Progenitor cell of endocrine pancreas (in vitro differentiated cells): ENCODE measurements at places on chromosomes 7 and 10. TPM values are rescaled to one million over a fixed set of nuclear protein-coding genes. Genes with fewer than 3 reads are reported as not detected.

Gene HTR5A
- total RNA-seq: not detected in 2 replicates

DNA sequence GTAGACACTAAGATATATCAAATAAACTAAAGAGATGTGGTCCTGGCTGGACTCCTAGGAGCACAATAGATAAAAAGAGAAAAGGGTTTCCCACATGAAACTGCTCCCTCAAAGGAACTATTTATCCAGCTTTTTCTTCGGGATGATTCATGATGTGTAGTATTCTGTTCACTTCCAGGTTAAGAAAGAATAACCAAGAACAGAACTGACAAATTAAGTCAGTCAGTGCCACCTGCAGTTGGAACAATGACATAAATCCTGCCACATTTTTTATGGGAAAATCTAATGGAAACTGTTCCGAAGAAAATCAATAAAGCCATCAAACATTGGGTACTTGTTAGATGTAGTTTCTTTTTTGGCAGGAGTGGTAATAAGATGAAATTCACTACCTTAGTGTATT lies 87.1 kb downstream of the POLR1F start:
- H3K36me3 ChIP-seq: no peaks in the 10 kb centered on the region
- no peaks in the 10 kb centered on the region for H3K27me3 ChIP-seq
- no peaks in the 10 kb centered on the region for H3K4me1 ChIP-seq
- H3K27ac ChIP-seq: no peak overlapping the region
- DNase-seq: no peak

Gene FBXO24
- 0.41 and 1.2 TPM in 2 replicates for total RNA-seq

Gene HOXA10
- total RNA-seq: not detected in 2 replicates

DNA sequence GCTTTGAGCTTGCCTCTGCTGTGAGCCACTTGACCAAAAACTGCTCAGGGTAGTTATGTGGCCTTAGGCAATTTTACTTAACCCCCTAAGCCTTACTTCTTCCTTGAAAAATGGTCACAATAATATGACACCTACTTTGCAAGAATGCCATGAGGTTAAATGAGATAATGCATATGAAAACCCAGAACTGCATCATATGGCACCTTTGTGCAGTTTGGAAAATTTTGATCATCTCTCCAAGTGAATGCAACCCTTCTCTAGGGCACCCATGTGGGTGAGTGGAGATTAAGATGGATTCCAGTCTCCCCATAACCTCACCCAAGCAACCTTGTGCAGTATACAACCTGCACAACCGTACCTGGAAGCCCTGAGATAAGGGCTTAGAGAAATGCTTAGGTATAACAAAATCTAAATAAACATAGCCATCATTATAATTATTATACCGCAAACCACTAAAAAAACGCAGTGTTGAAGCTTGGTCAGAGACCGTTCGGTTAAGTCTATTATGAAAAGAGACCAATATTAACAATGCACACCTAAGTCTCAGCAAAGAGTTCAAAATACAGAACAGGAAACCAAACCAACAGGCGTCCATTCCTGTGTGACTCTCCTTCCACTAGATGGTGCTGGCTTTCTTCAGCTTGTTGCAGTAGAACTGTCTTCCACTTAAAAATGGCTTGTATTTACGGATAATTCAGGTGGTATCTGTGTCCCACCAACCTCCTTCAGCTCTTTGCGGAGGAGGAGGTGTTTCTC lies 21.0 kb upstream of the ASB15 start:
- no peaks in the 10 kb centered on the region for H3K27me3 ChIP-seq
- DNase-seq: no peak
- no peaks in the 10 kb centered on the region for H3K36me3 ChIP-seq
- H3K4me3 ChIP-seq: no peak overlapping the region
- no peak overlapping the region for H3K27ac ChIP-seq

GRCh38 chr10:85619832-85620231 lies 746.8 kb downstream of the GRID1 start:
- peaks cover 5% of the 10 kb centered on the region for H3K27me3 ChIP-seq
- no peaks in the 10 kb centered on the region for H3K36me3 ChIP-seq
- no peak overlapping the region for H3K4me3 ChIP-seq
- H3K27ac ChIP-seq: no peak overlapping the region

- peaks cover 14% of the 10 kb centered on the region for H3K4me1 ChIP-seq
- H3K36me3 ChIP-seq: peaks cover 40% of the 10 kb centered on the region
- H3K4me3 ChIP-seq: no peak overlapping the region
These were observed 58.0 kb downstream of the LCOR start for GRCh38 chr10:96890172-96890513.

- H3K4me3 ChIP-seq: no peak overlapping the region
- no peak for DNase-seq
- no peaks in the 10 kb centered on the region for H3K27me3 ChIP-seq
- H3K36me3 ChIP-seq: no peaks in the 10 kb centered on the region
- H3K27ac ChIP-seq: no peak overlapping the region
These were observed 184.3 kb upstream of the DGKB start for GRCh38 chr7:15086862-15087261.

DNA sequence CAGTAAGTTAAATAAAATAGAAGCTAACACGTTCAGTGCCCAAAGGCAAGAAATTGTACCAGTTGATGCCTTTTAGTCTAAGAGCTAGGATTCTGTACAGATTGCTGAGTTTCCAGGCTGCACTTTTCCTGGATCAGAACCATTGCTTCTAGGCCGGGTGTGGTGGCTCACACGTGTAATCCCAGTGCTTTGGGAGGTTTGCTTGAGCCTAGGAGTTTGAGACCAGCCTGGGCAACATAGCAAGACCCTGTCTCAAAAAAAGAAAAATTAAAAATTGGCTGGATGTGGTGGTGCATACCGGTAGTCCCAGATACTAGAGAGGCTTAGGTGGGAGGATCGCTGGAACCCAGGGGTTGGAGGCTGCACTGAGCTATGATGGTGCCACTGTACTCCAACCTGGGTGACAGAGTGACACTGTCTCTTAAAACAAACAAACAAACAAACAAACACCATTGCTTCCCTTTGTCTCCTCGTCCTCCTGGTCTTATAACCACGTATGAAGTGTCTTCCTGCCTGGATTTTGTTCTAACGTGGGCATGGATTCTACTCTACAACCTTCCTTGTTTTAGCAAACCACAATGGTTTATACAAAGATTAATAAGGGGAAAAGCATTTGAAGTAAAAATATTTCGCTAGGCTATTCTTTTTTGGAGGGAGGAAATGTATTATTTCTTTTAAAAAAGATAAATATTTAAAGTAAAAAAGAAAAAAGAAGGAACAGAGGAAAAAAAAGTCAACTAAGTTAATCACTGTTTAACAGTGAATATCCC lies 9.7 kb upstream of the CCNY start:
- H3K27ac ChIP-seq: no peak overlapping the region
- H3K36me3 ChIP-seq: peaks cover 8% of the 10 kb centered on the region
- no peak for DNase-seq
- H3K27me3 ChIP-seq: no peaks in the 10 kb centered on the region

Gene CLDN12
- 48.9 and 56.6 TPM in 2 replicates for total RNA-seq

GRCh38 chr7:43721193-43721806 lies 8.0 kb downstream of the COA1 start:
- no peaks in the 10 kb centered on the region for H3K27me3 ChIP-seq
- H3K27ac ChIP-seq: no peak overlapping the region
- peaks cover 6% of the 10 kb centered on the region for H3K36me3 ChIP-seq
- no peak for DNase-seq
- peaks cover 7% of the 10 kb centered on the region for H3K4me1 ChIP-seq

GRCh38 chr7:17559388-17559787 lies 260.9 kb downstream of the AHR start:
- no peak overlapping the region for H3K4me3 ChIP-seq
- no peaks in the 10 kb centered on the region for H3K36me3 ChIP-seq
- H3K27ac ChIP-seq: no peak overlapping the region
- H3K4me1 ChIP-seq: peaks cover 18% of the 10 kb centered on the region
- no peak for DNase-seq

- no peaks in the 10 kb centered on the region for H3K36me3 ChIP-seq
- H3K4me1 ChIP-seq: peaks cover 11% of the 10 kb centered on the region
- no peak overlapping the region for H3K4me3 ChIP-seq
These were observed 203.8 kb upstream of the KLF14 start for GRCh38 chr7:130937830-130938229.

Gene INMT
- 2.7 and 2.9 TPM in 2 replicates for total RNA-seq

DNA sequence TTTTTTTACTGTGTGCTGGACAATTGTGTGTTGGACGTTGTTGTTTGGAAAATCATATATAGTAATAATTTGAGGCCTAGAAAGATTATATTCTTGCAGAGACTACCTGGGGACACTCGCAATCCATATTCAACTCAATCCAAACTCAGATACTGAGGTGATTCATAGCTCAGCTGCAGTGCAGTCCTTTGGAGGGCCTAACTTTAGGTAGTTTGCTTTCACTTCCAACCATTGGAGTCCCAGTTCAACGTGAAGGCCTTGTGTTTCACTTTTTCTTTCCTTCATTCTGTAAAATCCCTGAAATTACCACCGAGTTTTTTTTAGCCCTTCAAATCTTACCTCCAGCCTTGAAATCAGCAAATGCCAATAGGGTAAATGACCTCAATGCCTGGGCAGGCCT lies 32.3 kb downstream of the ATRNL1 start:
- DNase-seq: no peak
- no peak overlapping the region for H3K4me3 ChIP-seq
- H3K27me3 ChIP-seq: no peaks in the 10 kb centered on the region
- H3K4me1 ChIP-seq: no peaks in the 10 kb centered on the region
